Progenitor cell of endocrine pancreas (in vitro differentiated cells): ENCODE measurements at places on chromosomes 4 and X. TPM values are rescaled to one million over a fixed set of nuclear protein-coding genes. Genes with fewer than 3 reads are reported as not detected.

GRCh38 chrX:68953331-68953730 is 124.5 kb downstream of the EFNB1 start:
- DNase-seq, result no peak

- peak; percentile 12 for DNase-seq
Measured at GRCh38 chrX:10015723-10016518, 48.8 kb downstream of the CLDN34 start.

DNA sequence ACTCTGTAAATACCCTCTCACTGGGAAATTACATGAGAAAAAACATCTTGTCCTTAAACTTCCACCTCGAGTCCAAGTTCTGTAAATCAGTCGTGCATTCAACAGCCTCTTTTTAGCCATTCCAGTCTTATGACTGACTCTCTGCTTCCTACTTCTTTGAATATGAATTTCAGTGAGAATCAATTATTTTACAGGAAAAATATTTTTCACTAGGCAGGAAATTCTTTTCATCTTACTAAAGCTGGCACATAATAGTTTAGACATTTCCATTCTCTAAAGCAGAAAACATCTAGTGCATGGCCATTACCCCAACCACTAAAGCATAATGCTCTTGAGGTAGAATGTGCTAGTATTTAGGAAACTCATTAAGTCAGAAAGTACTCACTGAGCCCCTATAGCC is 565.7 kb upstream of the FAT1 start:
- DNase-seq, result no peak

DNA sequence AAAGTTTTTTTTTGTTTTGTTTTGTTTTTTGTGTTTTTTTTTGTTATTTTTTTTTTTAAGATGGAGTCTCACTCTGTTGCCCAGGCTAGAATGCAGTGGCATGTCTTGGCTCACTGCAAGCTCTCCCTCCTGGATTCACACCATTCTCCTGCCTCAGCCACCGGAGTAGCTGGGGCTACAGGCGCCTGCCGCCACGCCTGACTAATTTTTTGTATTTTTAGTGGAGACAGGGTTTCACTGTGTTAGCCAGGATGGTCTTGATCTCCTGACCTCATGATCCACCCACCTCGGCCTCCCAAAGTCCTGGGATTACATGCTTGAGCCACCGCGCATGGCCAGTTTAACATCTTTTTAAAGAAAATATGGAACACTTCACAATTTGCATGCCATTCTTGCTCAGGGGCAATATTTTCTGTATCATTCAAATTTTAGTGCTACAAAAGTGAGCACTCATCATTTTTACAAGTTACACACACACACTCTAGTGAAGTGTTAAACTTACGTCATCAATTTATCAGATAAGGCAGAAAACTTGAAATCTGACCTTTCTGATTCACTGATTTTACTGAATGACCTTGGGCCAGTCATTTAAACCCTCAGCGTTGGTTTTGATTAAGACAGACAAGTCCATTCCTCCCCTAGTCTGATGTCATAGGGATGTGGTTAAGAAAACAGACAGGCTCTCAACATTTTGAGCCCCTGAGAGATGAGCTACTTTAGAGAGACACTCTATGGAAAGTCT is 61.2 kb downstream of the TRIM2 start:
- no peak for DNase-seq

GRCh38 chr4:78370631-78371372 is 180.8 kb upstream of the ANXA3 start:
- DNase-seq, result no peak

GRCh38 chr4:171308661-171309060 is 504.5 kb upstream of the GALNTL6 start:
- no peak for DNase-seq

DNA sequence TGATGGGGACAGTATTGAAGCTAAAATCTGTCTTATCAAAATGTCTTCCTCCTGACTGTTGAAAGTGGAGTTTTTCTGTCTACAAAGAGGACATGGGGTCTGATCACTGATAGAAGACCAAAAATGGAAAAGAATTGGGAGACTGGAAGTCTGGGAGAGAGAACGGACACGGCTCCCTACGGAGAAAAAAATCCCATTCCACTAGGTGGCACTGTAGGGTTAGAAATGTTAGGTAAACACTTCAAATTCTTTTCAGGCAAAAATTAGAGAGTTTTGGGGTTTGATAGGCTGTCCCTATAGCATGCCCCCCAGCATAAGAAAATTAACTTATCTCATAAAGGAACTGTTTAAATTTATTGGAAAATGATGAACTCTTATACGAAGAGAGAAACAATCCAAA is 200.5 kb downstream of the FAM133A start:
- peak; percentile 25 for DNase-seq

DNA sequence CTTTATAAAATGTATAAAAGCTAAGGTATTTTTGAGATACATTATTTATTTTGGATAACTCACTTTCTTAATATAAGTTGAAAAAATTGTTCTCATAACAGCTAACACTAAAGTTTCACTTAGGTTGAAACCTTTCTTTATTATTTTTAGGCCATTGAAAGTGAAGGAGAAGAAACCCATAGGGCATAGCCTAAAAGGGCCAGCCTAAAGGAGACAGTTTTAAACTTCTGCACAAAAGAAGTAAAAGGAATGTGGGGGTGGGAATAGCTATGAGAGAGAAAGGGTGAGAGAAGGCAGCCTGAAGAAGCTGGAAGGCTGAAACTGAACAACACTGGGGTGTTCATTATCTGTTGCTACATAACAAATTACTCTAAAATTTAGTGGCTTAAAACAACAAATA is 57.6 kb upstream of the RAPGEF2 start:
- DNase-seq, result no peak

- no peak for DNase-seq
Measured at GRCh38 chrX:34426334-34426733, 230.8 kb downstream of the TMEM47 start.

GRCh38 chr4:76238236-76238635 is 13.3 kb upstream of the FAM47E start:
- DNase-seq, result no peak

GRCh38 chr4:113636438-113636818 is 125.1 kb downstream of the CAMK2D start:
- DNase-seq, result no peak

GRCh38 chrX:34341814-34342213 is 209.7 kb upstream of the FAM47A start:
- no peak for DNase-seq

DNA sequence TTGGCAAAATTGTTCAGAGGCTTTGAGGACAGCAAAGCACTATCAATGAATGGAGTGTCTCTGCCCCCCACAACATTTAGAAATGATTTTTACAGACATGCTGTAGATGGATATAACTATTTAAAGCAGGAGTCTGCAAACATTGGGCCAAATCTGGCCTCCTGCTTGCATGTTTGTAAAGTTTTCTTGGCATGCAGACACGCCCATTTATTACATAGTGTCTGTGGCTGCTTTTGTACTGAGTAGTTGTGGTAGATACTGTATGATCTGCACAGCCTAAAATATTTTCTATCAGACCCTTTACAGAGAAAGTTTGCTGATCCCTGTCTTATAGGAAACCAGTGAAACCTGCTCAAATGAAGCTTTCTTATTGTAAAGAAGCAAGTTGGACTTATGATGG is 45.5 kb upstream of the PHEX start:
- no peak for DNase-seq

Gene MAGEA4
- total RNA-seq, result not detected in 2 replicates

Gene DCHS2
- total RNA-seq, result 0.43 and 0.64 TPM in 2 replicates

Gene ZMAT1
- total RNA-seq, result 11.6 and 12.7 TPM in 2 replicates

Gene TMEM144
- 11.9 and 15.4 TPM in 2 replicates for total RNA-seq

Gene TEX13D
- not detected in 2 replicates for total RNA-seq

Gene DOK7
- total RNA-seq, result 0.13 TPM in 1 of 2 replicates, not detected in the other

Gene C4orf50
- 0.18 and 0.19 TPM in 2 replicates for total RNA-seq

Gene UCHL1
- total RNA-seq, result 270 and 317 TPM in 2 replicates

Gene H2AZ1
- 322 and 328 TPM in 2 replicates for total RNA-seq

Gene HTRA3
- total RNA-seq, result 0.69 and 0.86 TPM in 2 replicates

Gene UBE2A
- total RNA-seq, result 49.4 and 55.0 TPM in 2 replicates
